ENCODE measurements at places on chromosomes 6 and 20.

GRCh38 chr6:168926306-168926705 is 327.3 kb downstream of the THBS2 start:
- no peak for DNase-seq

DNA sequence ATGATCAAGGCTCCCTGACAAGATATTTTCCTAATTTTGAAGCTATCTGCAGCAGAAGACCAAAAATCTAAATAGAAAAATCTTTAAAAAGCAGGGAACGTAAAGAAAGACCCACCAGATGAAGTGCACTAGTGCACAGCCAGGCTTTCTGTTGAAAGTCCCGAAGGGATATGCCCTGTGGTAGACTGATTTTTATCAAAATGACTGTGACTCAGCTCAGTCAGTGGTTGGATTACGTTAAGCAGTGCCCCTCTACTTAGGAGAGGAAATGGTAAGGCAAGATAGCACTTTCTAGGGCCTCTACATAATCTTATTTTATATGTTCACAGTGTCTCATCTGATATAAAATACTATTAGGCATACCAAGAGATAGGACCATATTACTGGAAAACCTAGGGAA is 123.4 kb upstream of the RAB32 start:
- no peak for DNase-seq

- DNase-seq = no peak
Measured at GRCh38 chr6:56842686-56843475, 112.0 kb upstream of the BEND6 start.

- peak; percentile 32 for DNase-seq
Measured at GRCh38 chr6:18155864-18156421, 721 bp downstream of the KDM1B start.

- no peak for DNase-seq
Measured at GRCh38 chr20:13166011-13166410, 55.1 kb upstream of the ISM1 start.

DNA sequence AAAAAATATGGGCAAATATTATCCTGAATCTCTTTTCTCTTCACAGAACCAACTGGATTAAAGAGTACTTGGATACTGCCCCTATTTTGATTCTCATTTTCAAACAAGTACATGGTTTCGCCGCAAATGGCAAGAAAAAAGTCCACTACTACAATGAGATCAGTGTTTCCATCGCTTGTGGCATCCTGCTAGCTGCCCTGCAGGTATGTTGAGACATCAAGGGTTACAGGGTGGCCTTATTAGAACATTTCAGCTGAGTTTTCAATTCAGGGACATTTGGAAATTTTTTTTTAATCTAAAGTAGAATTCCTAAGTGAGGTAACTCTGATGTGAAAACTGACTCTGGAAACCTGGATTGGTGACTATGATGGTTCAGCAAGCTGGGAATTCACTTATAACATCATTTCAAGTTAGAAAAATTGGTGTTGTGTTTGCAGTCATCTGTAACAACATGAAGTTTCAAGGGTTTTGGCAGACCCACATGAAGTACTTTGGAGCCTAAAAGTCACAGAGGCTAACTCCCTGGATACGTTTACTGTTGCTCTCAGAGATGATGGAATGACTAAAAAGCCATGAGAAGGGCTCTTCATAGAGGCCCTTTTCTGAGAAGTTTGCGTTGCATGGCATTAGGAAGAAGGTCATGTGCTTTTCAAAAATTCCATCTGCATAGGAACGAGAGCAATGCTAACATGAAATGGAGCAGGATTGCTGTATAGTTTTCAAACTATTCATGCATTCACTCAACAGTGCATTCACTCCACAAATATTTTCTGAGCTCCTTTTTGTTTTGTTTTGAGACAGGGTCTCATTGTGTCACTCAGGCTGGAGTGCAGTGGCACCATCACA is 25.5 kb downstream of the IYD start:
- no peak for DNase-seq

- no peak for DNase-seq
Measured at GRCh38 chr6:21386744-21387143, 206.8 kb upstream of the SOX4 start.

GRCh38 chr6:71900642-71901041 is 14.3 kb downstream of the RIMS1 start:
- DNase-seq = no peak

GRCh38 chr6:31711233-31711632 is 3.9 kb upstream of the LY6G6D start:
- no peak for DNase-seq

DNA sequence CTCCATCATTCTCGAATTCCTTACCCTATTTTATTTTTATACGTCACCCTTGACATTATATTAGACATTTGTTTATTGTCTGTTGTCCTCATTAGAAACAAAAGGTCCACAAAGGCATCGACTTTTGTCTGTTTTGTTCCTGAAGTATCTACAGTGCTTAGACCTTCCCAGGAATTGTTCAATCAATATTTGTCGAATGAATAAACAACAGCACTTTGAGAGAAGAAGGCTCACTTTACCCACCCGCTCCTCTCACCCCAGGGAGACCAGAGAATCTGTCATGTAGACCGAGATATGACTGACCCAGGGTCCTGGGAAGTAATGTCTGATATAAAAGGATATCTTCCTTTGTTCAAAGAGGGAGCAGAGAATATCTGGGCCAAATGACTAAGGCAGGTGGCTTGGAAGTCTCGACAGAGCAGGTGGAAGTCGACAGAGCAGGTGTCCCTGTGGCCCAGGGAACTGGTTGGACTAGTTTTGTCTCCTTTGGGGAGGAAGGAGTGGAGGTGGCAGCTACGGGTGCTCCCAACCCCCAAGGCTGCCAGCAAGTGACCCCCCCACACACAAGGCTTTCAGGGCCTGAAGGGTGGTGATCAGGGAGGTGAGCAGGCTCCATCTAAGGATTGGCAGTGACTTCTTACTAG is 14.8 kb upstream of the CHMP4B start:
- no peak for DNase-seq

DNA sequence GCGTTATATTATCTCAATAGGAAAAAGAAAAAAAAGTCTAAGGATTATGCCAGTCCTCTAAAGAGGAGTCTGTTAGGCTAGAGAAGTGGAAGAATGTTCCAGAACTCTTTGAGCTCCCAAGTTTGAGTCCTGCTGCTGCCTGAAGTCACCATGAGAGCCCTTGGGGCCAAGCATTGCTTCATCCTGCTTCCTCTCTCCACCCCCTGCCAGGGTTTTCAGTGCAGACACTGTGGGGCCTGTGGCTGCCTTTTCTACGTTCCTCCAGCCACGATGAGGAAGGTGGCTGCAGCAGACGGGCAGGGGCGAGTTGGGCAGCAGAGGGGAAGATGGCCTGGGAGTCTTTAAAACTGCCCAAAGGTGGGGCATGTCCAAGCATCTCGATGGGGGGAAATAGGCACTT is 214.4 kb upstream of the KCNG1 start:
- no peak for DNase-seq

- DNase-seq = no peak
Measured at GRCh38 chr6:85124472-85125354, 325.2 kb upstream of the NT5E start.

DNA sequence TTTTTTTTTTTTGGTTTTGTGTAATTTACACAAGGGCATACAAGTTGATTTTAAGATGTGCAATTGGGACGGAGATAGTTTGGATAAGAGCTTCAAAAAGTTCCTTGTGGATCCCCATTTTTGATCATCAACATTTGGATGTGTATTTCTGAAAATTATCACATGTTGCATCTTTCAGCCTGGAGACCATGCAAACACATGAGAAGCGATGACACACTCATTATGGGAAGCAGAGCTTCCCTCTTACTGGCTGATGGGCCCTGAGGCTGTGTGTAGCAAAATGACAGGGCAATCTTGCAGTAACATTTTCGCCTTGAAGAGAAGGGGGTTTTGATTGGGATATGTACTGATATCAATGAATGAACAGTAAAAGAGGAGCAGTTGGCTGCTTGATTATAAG is 22.0 kb upstream of the RIPK1 start:
- no peak for DNase-seq

DNA sequence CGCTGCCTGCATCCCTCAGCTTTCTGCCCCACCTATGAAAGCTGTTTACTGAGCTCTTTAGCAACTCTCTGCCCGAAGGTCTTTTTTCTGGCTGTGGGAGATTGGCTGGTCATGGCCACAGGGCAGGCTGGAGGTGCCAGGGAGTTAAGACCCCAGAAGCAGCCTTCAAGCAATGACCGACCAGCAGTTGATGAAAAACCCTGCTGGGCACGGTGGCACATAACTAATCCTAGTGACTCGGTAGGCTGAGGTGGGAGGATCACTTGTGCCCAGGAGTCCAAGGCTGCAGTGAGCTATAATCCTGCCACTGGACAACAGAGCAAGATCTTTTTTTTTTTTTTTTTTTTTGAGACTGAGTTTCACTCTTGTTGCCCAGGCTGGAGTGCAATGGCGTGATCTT is 20.4 kb upstream of the ITPR3 start:
- no peak for DNase-seq

- no peak for DNase-seq
Measured at GRCh38 chr6:44989391-44989790, 338.7 kb upstream of the RUNX2 start.

DNA sequence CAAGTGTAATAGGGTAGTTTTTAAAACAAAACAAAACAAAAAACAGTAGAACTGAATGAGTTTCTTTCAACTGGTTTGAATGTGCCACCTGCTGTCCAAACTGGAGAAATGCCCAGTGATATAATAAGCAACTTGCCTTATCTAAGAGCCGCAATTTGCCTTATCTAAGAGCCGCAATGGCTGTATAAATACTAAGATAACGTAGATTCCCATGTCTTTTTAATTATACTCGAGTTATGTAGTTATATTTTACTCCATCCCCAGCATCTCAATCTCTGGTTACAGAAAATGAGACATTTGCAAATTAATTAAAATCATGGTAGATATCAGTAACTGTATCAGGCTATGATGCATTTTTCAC is 67.2 kb downstream of the RPP40 start:
- no peak for DNase-seq

- DNase-seq = no peak
Measured at GRCh38 chr6:3318226-3318625, 59.5 kb downstream of the PSMG4 start.

GRCh38 chr6:100465701-100466409 is 1.1 kb upstream of the SIM1 start:
- no peak for DNase-seq

GRCh38 chr20:38290829-38291814 is 12.8 kb upstream of the BPI start:
- DNase-seq = no peak

DNA sequence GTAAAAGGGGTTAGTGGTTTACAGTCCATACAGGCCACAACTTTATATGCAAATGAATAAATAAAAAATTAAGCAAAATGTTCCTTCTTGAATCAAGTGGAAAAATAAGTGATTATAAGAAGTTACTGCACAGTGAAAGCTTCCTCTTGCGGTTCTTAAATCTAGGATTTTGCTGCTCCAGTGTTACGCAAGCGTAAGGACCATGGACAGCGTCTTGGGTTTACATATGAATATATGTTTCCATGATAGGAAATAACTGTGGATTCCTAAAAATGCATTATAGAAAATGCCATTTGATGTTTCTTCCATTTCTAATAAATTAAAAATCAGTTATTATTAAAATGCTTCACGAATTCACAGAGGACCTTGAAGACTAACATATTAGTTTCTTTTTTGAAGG is 176.6 kb upstream of the POU3F2 start:
- no peak for DNase-seq

DNA sequence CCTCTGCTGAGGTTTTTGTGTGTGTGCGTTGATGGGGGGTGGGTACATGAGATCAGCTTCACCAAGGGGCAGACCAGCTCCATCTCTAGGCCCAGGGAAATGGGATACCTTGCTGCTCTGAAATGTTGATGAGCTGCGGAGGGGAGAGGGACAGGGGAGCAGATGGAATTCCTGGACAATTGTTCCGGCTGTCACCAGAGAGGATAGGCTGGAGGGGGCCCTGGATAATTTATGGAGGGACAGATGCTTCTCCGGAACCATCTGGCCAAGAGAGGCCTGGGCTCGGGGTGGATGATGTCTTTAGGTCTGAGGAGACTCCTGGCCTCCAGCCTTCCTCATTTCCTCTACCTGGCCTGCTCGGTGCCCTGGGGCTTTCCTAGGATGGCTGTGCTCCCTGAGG is 1.9 kb upstream of the TJAP1 start:
- no peak for DNase-seq

DNA sequence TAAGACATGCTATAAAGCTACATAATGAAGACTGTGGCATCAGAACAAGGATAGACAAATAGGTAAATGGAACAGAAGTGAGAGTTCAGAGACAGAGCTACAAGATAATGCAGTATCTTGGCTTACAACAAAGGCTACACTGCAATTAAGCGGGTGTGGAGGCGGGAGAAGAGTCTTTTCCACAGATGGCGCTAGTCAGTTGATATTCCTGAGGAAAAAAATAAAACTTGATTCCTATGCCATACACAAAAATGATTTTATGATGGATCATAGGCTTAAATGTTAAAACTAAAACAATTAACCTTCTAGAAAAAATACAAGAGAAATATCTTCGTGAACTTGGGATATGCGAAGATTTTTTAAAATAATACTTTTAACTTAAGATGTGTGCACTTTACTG is 31.0 kb downstream of the RIN2 start:
- DNase-seq = no peak

DNA sequence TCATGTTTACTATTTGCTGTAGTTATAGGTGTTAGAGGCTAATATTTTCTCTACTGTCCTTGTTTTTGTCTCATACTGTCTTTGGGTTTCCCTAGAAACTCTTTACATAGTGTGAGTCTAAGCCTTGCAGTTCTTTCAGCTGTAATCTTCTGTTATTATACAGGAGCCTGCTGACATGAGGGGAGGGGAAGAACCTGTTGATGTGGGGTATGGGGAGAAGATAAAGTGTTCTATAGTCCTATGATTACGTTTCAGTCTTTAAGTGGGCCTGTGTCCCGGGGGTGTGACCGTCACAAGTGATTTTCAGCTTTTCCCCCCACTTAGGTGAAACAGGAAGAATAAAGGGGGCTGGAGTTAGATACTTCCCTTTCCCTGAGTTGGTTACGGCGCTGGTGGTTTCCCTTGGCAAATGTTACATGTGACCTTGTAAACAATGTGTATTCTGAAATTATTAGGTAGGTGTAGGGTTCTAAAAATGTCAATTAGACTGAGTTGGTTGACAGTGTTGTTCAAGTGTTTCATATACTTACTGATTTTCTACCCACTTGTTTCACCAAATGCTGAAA is 41.3 kb downstream of the REV3L start:
- no peak for DNase-seq

DNA sequence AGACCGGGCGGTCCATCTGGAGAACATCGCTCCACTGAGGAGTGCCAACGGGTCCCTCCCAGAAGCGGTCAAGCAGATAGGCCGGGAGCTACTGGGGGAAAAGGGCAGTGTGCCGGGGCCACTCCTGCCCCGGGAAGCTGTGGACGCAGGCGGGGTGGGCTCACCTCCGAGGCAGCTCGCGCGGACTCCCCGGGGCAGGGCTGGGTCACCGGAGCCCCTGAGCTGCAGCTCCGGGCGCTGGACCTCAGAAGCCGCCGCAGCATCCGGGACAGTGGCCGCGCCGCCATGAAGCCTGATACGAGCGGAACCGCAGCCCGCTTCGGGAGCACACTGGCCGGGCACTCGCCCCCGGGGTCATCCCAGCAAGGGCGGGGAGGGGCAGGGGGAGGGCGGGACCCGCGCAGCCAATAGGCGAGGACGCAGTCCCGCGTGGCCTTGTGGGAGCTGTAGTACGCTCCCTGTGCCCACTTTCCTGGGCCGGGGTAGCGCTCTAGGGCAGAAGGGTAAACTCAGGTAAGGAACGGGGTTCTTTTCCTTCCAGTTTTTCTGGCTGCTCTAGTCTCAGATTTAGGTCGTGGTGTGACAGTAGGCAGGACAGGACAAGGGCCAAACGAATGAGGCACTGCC is at the start of gene MOCS1:
MOCS1 (minus strand) TSS at position 332 of the 627 bp plus-strand sequence; CDS start at position 287, 45 bp downstream.
- DNase-seq = peak; percentile 23

GRCh38 chr20:35568645-35569044 is 26.8 kb downstream of the ERGIC3 start:
- DNase-seq = no peak

GRCh38 chr6:48249071-48249470 is 138.1 kb upstream of the PTCHD4 start:
- no peak for DNase-seq

Measured in activated CD8-positive, alpha-beta memory T cell treated with anti-CD3 and anti-CD28 coated beads for 1 hour (primary cell).